Progenitor cell of endocrine pancreas (in vitro differentiated cells): ENCODE measurements at places on chromosomes 3 and 15. TPM values are rescaled to one million over a fixed set of nuclear protein-coding genes. Genes with fewer than 3 reads are reported as not detected.

GRCh38 chr3:171457607-171458061, 2.6 kb downstream of the TNIK start:
- peak overlapping the region; percentile 86 for H3K4me3 ChIP-seq
- DNase-seq, result no peak

- H3K4me1 ChIP-seq, result peaks cover 20% of the 10 kb centered on the region
- H3K36me3 ChIP-seq, result peaks cover 8% of the 10 kb centered on the region
- H3K27me3 ChIP-seq, result no peaks in the 10 kb centered on the region
- peak overlapping the region; percentile 33 for H3K27ac ChIP-seq
These were observed 117.5 kb downstream of the OPA1 start for GRCh38 chr3:193710286-193711165.

Gene MORF4L1
- 438 and 447 TPM in 2 replicates for total RNA-seq

Gene ISG20
- 3.1 and 4.3 TPM in 2 replicates for total RNA-seq
